ENCODE measurements at places on chromosomes 12 and 14.

DNA sequence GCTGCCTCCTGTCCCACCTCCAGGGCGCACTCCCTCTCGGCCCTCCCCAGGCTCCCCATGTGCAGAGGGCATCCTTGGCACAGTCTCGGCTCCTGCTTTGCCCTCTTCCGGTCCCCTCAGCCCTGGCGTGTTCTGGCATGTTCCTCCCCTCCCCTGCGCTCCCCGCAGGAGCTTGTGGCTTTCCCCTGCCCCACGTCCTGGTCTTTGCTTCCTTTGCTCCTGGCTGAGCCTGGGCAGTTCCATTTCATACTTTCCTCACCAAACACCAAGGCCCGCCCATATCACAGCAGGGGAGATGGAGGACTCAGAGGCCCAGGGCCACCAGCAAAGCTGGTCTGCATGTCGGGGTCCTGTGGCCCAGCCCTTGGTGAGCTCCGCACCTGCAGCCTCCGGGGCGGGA lies 56.0 kb downstream of the FBRSL1 start:
- no peak for DNase-seq

GRCh38 chr14:72201645-72202044 lies 269.4 kb downstream of the RGS6 start:
- DNase-seq = no peak

- DNase-seq = no peak
These were observed 224.0 kb upstream of the PLXNC1 start for GRCh38 chr12:93924367-93924766.

DNA sequence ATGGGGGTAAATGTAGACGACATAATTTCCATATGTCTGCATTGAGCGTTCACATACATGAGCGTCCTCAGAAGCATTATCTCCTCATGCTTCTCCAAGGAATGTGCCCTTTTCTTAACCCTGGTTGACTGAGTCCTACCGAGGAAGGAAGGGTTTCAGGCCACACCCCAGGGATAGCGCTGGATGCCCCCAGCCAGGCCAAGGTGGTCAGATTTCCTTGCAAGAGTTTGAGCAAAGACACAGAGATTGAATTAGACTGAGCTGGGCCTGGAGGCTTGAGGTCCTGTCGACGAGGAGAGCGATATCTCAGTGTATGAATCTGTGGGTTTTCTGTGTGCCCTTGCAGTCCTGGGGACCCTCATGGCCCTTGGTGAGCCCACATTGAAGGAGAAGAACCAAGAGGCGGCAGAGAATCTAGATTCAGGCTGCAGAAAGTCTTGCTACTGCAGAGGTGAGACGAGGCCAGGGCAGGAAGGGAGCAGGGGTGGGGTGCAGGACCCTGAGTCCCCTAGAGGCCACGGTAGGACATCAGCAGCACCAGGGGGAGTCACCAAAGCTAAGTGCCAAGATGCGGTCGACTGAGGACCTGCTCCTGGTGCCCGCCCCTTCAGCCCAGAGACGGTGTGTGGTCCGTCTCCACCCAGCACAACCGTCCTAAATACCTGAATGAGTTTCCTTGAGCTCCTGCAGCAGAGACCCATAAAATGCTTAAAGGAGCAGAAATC lies 94.7 kb upstream of the DIO3 start:
- DNase-seq = peak; percentile 29

GRCh38 chr12:54060975-54061778 lies 7.5 kb downstream of the HOXC4 start:
- no peak for DNase-seq

DNA sequence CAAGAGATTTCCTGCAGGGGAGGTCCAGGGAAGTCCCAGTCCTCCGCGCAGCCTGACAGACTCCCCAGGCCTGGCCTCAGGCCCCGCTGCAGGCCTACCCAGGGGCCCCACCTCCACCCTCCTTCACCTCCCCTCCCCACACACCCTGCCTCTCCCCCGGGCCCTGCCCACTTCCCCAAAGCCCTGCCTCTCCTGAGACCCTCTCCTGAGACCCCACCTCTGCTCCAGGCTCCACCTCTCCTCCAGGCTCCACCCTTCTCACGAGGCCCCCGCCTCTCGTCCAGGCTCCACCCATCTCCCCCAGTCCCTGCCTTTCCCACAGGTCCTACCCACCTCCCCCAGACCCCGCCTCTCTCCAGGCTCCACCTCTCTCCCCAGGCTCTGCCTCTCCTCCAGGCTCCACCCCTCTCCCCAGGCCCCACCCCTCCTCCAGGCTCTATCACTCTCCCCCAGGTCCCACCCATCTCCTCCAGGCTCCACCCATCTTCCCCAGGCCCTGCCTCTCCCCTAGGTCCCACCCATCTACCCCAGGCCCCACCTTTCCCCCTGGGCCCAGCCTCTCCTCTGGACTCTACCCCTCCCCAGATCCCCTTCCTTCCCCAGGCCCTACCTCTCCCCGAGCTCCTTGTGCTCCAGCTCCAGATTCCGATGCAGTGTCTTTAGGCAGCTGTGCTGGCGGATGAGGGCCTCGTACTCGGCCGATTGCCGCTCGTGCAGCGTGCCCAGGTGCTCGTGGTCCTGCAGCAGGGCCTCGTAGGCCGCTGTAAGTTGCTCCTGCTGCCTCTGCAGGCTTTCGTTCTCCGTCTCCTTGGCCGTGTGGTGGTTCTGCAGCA lies 58.8 kb upstream of the GPR68 start:
- DNase-seq = peak; percentile 91

DNA sequence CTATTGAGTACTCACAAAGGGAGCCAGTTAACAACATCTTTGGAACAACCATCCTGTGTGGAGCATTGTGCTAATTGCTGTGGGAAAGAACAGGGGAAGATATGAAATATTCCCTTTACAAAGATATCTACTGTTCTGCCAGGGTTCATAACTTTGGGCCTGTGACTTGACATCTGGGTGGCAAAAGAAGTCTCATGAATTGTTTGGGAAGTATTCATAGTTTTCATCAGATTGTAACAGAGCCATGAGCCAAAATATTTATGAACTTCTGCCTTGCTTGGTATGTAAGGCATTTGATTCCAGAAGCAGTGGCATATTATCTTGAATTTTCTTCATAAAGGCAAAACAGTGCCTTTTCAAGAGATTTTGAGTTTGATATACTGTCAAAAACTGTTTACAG lies 816.2 kb downstream of the DIO2 start:
- DNase-seq = no peak

- DNase-seq = no peak
These were observed 496.4 kb downstream of the FOXG1 start for GRCh38 chr14:29262979-29263378.

DNA sequence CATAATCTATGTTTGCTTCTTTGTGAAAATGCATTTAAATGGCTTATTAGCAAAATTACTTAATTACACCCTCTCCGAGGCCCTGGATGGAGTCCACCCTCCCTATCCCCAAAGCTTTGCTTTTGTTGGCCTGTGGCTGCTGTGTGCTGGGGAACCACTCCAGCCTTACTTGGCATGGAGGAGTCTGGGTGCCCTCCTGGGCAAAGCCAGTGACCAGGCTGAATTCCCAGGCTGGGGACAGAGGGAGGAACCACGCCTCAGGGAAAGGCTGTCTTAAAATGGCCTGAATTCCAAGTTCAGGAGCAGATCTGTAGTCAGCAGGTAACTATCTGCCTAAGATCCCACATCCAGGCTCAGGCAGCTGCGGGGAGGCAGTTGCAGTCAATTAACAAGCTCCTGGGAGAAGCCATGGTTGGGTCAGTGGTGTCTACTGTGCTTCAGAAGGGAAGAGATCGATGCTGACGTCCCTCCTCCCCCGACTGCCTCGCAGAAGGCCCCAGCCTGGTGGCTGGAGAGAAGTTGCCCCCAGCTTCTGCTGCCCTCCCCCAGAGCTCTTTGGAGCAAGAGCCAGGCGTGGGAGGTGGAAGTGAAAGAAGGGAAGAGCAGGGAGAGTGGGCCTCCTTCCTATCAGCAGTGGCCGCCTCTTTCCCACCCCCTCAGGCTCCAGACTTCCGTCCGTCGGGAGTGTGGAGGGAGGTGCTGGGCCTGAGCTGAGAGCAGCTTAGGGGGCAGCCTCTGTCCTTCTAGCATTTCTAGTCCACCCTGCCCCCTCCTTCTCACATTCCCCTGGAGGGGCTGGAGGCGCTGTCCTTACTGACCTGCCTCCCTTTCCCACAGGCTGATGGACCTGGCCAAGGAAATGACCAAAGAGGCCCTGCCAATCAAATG lies 11.3 kb downstream of the VASH1 start:
- DNase-seq = peak; percentile 37

GRCh38 chr14:59060841-59061240 lies 127.6 kb upstream of the DAAM1 start:
- DNase-seq = no peak

DNA sequence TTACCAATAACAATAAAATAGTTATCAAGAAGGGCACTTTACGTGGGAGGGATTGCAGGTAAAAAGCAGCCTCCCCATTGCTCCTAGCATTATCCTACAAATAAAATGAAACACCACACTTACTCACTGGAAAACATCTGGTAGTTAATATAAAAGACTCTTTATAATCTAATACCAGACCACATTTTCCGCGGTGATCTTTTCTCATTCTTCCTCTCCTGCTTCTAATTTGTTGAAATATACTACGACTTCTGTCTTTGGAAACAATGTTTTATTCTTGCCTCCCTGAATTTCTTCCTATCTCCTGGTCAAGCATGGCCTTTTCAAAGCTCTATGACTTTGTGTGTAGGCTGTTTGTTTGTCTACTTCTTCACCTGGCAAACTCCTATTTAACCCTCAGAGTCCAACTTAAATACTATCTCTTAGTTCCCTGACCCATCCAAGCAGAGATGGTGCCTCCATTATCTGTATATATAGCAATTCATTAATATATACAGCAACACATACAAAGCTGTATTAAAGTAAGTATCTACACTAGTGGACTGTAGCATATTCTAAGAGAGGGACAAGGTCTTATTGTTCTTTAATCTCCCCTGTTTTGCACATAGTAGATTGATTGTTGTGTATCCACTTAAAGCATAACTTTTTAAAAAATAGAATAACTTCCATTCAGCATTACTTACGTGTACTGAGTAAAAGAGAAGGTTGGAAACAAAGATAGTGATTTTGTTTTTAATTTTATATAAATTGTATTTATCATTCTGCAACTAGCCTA lies 228.3 kb downstream of the CEP128 start:
- DNase-seq = no peak

- no peak for DNase-seq
These were observed 349.7 kb upstream of the DIO2 start for GRCh38 chr14:80560800-80561657.

GRCh38 chr14:52607061-52607460 lies 54.4 kb downstream of the GPR137C start:
- no peak for DNase-seq

DNA sequence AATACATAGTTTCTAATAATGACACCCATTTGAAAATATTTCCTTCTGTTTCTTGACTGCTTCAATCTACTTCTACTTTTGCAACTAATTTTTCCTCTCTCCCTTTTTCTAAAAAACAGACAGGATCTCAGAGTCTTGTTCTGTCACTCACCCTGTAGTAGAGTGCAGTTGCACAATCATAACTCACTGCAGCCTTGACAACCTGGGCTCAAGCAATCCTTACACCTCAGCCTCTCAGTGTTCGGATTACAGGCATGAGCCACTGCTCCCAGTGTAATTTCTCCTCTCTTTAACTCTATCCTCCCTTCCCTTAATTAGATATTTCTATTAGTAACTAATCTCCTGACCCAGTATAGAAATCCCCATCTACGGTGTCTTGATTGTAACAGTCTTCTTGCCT lies 45.4 kb downstream of the SENP1 start:
- DNase-seq = no peak

GRCh38 chr12:96520767-96521166 lies 31.4 kb downstream of the CFAP54 start:
- no peak for DNase-seq

- no peak for DNase-seq
These were observed 83.7 kb downstream of the NOC4L start for GRCh38 chr12:132227782-132228475.

DNA sequence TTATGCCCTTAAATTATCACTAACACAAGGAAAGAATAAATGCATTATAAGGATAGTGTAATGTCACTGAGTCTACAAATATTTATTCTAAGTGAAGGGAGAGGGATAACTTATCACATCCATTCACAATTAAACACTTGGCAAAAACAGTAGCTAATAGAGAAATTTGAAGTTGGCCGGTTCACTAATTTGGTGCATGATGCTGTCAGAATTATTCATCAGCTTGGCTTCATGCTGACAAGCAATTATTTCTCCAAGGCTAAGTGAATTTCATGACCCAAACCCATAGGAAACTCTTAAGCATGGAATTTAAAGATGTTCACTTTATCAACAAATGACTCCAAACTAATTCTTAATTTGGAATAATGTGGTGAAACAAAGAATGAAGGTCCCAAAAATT lies 25.0 kb upstream of the NR1H4 start:
- no peak for DNase-seq

- DNase-seq = no peak
These were observed 8.8 kb downstream of the RASSF3 start for GRCh38 chr12:64618953-64619590.

DNA sequence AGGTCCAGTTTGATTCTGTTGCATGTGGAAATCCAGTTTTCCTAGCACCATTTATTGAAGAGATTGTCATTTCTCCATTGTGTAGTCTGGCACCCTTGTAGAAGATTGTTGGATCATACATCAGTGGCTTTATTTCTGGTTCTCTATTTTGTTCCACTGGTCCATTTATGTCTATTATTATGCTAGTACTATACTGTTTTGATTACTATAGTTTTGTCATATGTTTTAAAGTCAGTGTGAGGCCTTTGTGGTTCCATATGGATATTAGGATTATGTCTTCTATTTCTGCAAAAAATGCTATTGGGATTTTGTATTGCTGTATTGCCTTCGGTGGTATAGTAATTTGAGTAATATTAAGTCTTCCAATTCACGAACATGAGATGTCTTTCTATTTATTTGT lies 51.4 kb downstream of the LEMD3 start:
- no peak for DNase-seq
